H1 (cell line): ENCODE measurements at places on chromosomes 7 and 10. TPM values are rescaled to one million over a fixed set of nuclear protein-coding genes. Genes with fewer than 3 reads are reported as not detected.

Gene CPA2
- total RNA-seq, result 0.31 TPM in 1 of 2 replicates, not detected in the other

DNA sequence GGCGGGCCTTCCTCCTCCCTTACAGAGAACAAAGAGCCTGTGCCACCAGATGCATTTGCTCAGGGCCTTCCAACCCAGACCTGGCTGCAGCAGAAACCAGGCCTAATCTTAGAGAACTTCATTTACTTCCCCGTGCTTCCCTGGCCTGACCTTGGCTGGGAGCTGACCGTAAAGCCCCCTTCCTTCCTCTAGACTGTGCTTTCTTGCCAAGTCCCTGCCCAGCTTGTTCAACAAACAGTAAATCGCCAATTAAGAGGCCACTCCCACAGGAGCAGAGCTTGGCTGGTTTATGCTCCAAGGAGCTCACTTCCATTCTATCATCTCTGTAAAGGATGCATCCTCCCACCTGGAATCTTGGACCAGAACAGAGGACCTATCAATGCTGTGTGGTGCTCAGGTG is 110.9 kb downstream of the COL13A1 start:
- H3K4me3 ChIP-seq, result no peak overlapping the region
- no peaks in the 10 kb centered on the region; the same call in 1 of the 2 replicates for H3K27me3 ChIP-seq
- DNase-seq, result no peak
- peaks cover 3% of the 10 kb centered on the region; the same call in 1 of the 2 replicates for H3K4me1 ChIP-seq

GRCh38 chr7:32255036-32255435 is 184.8 kb upstream of the PDE1C start:
- no peak for DNase-seq
- H3K36me3 ChIP-seq, result no peaks in the 10 kb centered on the region
- H3K4me3 ChIP-seq, result no peak overlapping the region
- H3K27me3 ChIP-seq, result no peaks in the 10 kb centered on the region
- peaks cover 2% of the 10 kb centered on the region; the same call in 1 of the 2 replicates for H3K4me1 ChIP-seq
- no peak overlapping the region for H3K27ac ChIP-seq

GRCh38 chr7:31068006-31068675 is 16.0 kb downstream of the ADCYAP1R1 start:
- H3K4me1 ChIP-seq, result no peaks in the 10 kb centered on the region
- no peak for DNase-seq
- H3K27ac ChIP-seq, result no peak overlapping the region
- H3K27me3 ChIP-seq, result no peaks in the 10 kb centered on the region
- no peaks in the 10 kb centered on the region for H3K36me3 ChIP-seq
- H3K4me3 ChIP-seq, result no peak overlapping the region

DNA sequence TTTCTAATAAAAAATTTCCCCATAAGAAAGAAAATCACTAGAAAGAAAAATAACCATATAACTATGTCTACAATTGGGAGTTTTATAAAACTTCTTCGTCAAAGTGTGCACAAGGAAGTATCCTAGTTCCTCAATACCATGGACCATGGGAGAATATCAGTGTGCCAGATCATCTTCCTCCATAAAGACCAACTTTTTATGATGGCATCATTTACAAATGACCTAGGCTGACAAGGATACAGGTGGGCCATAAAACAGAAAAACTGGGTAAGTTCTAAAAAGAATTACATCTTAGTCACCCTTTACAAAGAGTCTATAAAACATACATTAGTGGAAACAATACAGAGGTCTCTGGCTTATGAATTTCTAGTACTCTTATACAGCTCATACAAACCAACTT is 303.2 kb downstream of the DOCK4 start:
- no peaks in the 10 kb centered on the region for H3K27me3 ChIP-seq
- no peak for DNase-seq
- no peaks in the 10 kb centered on the region for H3K36me3 ChIP-seq
- no peak overlapping the region for H3K4me3 ChIP-seq
